ENCODE measurements at places on chromosomes 16 and 17.

DNA sequence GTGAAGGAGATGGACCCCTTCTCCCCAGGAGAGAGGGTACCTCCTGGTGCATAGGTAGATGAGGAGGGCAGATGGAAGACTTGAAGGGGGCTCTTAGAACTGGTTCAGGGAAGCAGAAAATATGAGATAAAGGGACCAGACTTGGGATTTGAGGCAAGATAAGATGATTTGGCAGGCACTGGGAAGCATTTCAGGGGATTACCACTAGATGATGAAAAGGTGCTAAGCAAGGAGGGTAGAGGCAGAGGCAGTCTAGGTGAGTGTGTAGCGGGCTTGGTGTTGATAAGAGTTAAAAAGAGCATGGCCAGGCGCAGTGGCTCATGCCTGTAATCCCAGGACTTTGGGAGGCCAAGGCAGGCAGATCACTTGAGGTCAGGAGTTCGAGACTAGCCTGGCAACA is 14.4 kb downstream of the SLC9A5 start:
- no peaks in the 10 kb centered on the region for H3K36me3 ChIP-seq
- H3K4me3 ChIP-seq = no peak overlapping the region
- DNase-seq = no peak
- no peaks in the 10 kb centered on the region for H3K4me1 ChIP-seq
- H3K27ac ChIP-seq = no peak overlapping the region

GRCh38 chr16:27676839-27677238 is 126.9 kb downstream of the KATNIP start:
- no peak for DNase-seq
- H3K27me3 ChIP-seq = no peaks in the 10 kb centered on the region
- H3K27ac ChIP-seq = no peak overlapping the region

- H3K36me3 ChIP-seq = no peaks in the 10 kb centered on the region
- no peaks in the 10 kb centered on the region for H3K27me3 ChIP-seq
- peaks cover 37% of the 10 kb centered on the region for H3K4me1 ChIP-seq
- DNase-seq = no peak
These were observed 138.8 kb downstream of the CCDC182 start for GRCh38 chr17:57606111-57606875.

DNA sequence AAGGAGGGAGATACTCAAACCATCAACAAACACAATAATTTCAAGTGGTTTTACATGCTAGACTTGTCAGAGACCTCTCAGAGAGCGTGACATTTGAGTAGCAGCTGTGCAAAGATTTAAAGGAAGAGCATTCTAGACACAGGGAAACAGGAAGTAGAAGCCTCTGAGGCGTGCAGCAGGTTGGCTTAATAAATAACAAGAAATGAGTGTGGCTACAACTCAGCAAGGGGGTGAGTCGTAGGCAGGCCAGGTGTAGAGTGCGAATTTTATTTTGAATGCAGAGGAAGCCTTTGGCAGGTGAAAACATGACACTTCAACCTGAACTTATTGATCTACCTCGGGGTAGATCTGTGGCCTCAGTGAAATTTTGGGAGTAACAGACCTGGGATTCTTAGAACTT is 73.2 kb upstream of the MRTFB start:
- no peak overlapping the region for H3K4me3 ChIP-seq
- DNase-seq = no peak
- peaks cover 9% of the 10 kb centered on the region for H3K4me1 ChIP-seq
- H3K27ac ChIP-seq = no peak overlapping the region
- H3K27me3 ChIP-seq = no peaks in the 10 kb centered on the region
- no peaks in the 10 kb centered on the region for H3K36me3 ChIP-seq

- H3K27me3 ChIP-seq = no peaks in the 10 kb centered on the region
- peak overlapping the region; percentile 37 for H3K27ac ChIP-seq
- H3K4me1 ChIP-seq = peaks cover 69% of the 10 kb centered on the region
These were observed 72.0 kb downstream of the FTO start for GRCh38 chr16:53775821-53776431.
